Stimulated activated CD4-positive, alpha-beta T cell treated with anti-CD3 and anti-CD28 coated beads, Interleukin-4, amount 100 ng/mL, for 48 hours (primary cell): ENCODE measurements at places on chromosomes 6 and 20.

DNA sequence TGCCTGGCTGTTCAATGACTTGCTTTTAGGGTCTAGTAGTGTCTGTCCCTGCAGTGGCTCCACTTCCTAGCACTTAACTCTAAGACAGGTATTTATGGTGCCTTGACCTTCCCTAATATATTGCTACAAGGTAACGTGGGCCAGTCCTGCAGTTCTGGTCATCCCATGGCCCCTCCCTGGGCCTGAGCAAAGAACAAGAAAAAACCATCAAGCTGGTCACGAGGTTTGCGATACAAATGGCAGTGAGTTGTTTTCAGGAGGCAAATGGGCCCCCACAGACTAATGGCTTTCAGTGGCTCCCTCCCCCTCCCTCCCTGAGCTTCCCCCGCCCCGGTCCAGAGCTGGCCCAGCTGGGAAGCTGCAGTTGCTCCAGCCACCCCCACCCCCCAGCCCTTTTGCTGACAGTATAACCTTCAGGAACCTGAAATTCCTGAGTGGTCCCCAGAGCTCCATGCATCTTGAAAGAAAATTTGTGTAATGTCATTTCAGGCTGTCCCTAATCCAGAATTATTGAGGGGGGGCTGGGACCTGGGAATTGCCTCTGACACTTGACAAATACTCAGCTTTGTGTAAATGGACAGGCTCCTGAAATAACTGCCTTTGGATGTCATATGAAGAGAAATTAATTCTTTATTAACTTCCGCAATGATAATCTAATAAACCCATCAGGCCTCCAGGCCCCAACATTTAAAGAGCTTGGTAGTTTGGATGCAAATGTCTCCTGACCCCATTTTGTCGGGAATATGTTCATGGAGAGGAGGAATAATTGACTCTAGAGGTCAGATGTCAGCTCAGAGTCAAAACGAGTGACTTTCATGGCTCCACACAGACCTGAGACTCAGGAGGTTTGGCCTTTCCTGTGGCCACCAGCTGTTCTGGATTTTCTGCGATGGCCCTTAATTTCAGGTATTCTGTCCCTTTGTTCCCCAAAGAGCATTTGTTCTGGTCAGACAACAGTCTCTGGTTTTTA is 153.2 kb upstream of the TOP1 start:
- DNase-seq = no peak

DNA sequence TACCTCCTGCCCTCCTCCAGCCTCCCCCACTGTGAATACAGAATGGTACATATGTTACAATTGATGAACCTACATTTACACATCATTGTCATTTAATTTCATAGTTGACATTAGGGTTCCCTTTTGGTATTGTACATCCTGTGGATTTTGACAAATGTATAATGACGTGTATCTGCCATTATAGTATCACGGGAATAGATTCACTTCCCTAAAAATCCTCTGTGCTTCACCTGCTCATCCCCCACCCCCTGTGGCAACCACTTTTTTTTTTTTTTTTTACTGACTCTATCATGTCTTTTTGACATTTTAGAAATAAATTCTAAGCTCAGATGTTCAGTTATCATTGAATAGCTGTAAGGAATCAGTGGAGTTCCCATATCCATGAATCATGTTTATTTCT is 30.4 kb downstream of the HECA start:
- DNase-seq = no peak

DNA sequence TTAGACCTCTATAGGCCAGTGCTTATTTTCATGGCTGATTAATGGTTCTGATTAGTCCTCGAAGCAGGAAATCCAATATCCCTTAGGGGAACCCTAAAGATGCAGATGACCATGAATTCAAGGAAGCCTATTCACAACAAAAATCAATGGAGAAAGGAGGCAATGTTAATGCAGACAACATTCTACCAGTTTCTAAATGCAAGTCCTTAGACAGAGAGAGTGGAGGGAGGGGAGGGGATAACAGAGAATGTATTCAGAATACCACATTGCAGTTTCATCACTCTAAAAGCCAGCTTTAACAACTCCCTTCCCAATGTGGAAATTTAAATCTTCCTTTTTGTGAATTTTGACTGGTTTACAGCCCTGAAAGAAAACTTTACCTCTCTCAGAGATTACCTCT is 87.1 kb upstream of the POU3F2 start:
- DNase-seq = no peak

GRCh38 chr6:39998126-39998525 is 63.9 kb upstream of the MOCS1 start:
- no peak for DNase-seq

- DNase-seq = no peak
Measured at GRCh38 chr20:49115564-49115963, 69.5 kb downstream of the CSE1L start.

- no peak for DNase-seq
Measured at GRCh38 chr6:32058511-32058963, 20.3 kb downstream of the CYP21A2 start.

DNA sequence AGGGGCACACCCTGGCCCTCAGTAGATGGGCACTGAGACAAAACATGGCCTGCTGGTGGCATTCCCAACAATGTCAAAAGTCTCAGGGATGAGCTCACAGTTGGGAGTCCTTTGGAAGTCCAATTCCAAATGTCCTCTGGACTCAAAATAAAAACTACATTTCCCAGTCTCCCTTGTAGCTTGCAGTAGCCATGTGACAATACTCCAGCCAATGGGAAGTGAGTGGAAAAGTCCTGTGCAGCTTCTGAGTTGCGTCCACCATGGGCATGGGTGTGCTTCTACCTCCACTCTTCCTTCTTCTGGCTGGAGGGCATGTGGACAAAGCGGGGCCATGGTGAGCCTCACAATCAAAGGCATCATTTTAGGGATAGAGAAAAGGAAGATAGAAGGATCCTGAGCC is 5.8 kb upstream of the ADAM33 start:
- no peak for DNase-seq

- DNase-seq = no peak
Measured at GRCh38 chr6:85650606-85651005, 7.9 kb upstream of the SYNCRIP start.

DNA sequence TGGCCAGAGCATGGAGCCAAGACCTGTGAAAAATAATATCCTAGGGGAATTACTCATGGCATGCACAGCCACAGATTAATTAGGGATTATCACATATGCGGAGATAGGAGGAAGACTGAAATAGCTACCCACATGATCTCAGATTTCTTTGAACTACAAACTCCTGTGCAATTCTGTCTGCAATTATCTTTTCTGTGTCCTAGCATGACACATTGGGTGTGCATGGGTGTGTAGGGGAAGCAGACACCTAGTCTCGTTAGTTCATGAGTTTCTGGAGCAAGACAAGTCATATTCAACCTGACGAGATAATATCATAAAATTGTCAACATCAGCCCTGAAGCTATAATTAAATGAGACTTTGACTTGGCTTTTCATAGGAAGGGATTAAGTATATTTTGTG is 3.6 kb upstream of the SLC17A4 start:
- no peak for DNase-seq

GRCh38 chr20:36493801-36494114 is 47.6 kb upstream of the MYL9 start:
- no peak for DNase-seq

DNA sequence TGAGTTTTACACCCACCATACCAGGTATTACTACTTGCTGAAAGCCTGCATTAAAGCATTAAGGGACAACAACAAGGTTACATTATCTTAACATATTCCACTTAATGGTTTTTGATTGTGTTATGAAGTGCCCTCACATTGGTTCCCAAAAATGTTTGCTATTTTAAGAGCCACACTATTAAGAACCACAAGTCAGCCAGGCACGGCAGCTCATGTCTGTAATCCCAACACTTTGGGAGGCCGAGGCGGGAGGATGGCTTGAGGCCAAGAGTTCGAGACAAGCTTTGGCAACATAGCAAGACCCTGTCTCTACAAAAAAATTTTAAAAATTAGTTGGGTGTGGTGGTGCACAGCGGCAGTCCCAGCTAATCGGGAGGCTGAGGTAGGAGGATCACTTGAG is 28.2 kb downstream of the ATXN1 start:
- no peak for DNase-seq

DNA sequence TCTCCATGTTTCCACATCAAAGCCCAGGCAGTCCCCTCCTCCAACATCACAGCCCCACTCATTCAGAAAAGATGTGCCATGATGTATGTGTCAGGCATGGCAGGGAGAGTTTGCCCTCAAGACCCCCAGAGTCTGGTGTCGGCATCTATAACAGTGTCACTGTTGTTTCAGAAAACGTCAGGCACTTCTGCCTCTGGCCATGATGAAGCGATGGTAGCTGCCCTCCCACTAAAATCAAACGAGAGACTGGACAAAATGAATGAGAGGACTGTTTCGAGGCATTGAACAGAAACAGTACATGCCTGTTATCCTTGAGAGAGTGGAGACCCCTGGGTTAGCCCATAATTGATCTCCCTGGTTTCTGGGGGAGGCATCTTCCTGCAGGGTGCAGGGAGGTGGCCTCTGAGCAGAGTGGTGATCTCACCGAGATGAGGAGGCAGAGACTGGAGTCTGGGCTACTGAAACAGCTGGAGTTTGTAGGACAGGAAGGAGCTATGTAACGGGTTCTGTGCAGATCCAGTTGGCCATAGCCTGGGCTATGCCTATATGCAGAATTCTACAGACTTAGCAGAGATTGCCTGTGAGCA is 144.5 kb downstream of the SYCP2 start:
- DNase-seq = no peak
